ENCODE measurements at places on chromosomes 12 and 14.

DNA sequence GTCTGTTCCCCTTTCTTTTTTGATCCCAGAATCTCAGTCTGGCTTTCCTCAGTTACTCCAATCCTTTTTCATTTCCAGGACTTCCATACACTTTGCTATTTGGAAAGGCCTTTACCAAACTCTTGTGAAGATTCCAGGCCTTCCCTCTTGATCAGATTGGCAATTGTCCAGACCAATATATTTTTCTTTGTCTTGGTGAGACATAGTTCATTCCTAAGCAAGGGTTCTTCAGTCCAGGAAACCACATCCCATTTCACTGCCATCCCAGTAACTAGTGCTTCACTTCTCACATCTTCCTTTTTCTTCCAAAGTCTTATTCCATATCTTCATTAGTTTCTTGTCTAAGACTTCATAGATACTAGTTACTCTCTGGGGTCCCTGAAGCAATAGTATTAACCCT lies 2.1 kb upstream of the PTPRQ start:
- DNase-seq = no peak

GRCh38 chr14:41549821-41550607 lies 56.7 kb upstream of the LRFN5 start:
- DNase-seq = no peak

- no peak for DNase-seq
Measured at GRCh38 chr12:125351788-125352187, 286.6 kb downstream of the AACS start.

DNA sequence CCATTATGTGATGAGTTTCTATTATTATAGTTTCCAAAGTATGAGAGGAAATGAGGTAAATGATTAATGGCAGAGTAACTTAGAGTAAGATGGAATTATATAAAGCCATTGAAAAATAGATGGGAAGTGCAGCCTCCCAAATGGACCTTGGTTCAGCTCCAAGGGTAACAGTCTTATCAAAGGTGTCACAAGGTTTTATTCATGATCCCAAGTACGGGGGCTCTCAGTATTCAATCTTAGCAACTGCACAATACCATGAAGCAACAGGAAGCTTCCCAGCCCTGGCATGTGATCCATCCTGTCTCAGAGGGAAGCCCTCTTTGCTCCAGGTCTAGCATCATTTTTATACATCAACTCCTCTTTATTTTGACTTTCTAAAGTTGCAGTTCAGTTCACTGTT lies 948.2 kb downstream of the GALC start:
- no peak for DNase-seq

DNA sequence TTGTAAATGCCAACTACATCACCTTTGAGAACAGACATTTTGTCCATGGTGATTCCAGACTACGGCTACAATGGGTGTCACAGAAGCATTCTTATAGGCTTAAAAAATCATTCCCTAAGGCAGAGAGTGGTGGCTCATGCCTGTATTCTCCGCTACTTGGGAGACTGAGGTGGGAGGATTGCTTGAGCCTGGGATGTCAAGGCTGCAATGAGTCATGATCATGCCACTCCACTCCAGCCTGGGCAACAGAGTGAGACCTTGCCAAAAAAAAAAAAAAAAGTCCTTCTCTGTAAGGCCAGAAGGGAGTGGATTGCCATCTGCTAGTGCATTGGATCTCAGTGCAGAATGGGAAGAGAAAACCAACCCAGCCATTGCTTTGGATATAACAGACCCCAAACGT lies 522.5 kb downstream of the VRK1 start:
- no peak for DNase-seq

DNA sequence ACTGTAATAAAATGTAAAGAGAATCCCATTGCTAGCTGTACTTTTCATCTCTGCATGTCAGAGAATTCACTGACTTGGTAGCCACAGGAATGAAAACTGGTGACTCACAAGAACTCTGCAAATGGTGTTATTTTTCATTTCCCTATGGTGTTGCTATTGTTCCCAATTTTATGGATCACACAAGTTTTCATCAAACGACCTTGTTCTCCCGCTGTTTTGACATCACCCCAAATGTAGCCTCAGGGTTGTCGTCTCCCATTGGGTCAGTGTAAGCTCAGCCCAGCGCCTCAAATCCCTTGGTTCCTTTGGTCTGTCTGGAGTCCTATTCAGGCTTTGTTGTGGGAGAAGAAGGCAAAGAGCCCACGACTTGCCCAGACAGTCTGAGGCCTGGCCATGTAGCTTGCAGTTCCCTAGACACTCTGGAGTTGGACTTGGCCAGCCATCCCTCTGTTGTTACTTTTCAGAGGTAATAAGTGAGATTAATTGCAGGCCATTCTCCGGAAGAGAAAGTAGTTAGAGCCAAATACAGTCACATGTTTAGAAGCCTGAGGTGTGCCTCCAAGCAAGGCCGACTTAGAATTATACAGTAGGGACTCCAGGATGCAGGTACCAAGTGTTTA lies 159.2 kb downstream of the TGFB3 start:
- DNase-seq = no peak

GRCh38 chr12:123801573-123802178 lies 39.6 kb downstream of the DNAH10 start:
- DNase-seq = no peak

DNA sequence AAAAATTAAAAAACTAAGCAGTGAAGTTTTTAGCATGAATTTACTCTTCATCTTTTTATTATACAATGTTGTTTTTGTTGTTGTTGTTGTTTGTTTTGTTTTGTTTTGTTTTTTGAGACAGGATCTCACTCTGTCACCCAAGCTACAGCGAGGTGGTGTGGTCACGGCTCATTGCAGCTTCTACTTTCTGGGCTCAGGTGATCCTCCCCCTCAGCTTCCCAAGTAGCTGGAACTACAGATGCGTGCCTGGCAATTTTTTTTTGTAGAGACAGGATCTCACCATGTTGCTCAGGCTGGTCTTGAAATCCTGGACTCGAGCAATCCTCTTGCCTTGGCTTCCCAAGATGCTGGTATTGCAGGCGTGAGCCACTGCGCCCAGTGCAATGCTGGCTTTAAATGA lies 11.3 kb downstream of the PPFIBP1 start:
- DNase-seq = no peak

- DNase-seq = no peak
Measured at GRCh38 chr12:108939594-108939993, 59.7 kb downstream of the DAO start.

- DNase-seq = no peak
Measured at GRCh38 chr12:44817687-44818086, 58.4 kb downstream of the NELL2 start.

DNA sequence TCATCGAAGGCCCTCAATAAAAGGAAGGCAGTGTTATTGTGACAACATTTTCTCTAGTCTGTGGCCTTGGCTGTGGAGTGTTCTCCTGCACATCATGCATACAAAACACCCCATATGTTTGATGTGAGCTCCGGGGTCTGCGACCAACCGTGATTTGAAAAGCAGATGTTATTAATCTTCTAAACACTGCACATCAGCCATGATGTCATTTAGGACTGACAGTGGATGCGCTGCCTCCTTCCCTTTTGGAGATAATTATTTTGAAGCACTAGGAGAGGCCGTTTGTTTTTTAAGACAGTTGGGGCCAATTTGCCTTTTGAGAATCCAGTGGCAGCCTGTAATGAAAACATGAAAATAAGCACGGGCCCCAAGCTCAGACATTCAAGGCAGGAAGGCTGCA lies 1041.6 kb downstream of the BCL11B start:
- DNase-seq = no peak

DNA sequence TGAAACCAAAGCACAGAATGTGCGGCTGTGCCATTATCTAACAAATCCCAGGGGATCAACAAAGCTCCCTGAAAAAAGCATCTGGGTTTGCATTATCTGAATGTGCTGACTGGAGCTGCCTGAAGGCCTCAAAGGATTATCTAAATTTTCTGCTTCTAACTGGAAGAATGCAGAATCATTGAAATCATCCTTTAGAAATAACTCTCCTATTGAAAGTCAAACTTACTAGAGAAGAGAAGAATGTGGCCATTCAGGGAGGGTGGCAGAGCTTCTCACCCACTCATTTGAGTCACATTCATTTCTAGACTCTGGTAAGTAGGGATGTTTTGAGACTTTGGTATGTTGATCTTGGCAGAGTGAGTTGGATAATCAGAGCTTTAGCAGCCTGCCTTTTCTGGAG lies 220.6 kb upstream of the RGS6 start:
- no peak for DNase-seq

GRCh38 chr12:1502831-1503230 lies 91.5 kb downstream of the FBXL14 start:
- no peak for DNase-seq

DNA sequence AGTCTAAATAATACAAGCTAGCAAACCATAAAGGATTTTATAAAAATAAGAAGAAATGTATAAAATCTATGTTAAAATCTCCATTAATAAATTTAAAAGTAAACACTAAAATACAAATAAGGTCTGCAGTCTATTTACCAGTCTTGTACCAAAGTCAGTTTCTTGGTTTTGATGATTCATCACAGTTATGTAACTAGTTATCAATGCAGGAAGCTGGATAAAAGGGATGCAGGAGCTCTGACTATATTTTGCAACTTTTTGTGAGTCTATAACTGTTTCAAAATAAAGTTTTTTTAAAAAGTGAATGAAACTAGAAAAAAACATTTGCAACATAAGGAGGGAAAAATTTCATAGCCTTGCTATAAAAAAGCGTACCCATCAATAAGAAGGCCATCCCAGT lies 151.5 kb downstream of the DERA start:
- DNase-seq = no peak

GRCh38 chr14:68692216-68692615 lies 100.7 kb downstream of the ZFP36L1 start:
- DNase-seq = no peak

- no peak for DNase-seq
Measured at GRCh38 chr14:96688629-96689028, 108.6 kb upstream of the VRK1 start.

DNA sequence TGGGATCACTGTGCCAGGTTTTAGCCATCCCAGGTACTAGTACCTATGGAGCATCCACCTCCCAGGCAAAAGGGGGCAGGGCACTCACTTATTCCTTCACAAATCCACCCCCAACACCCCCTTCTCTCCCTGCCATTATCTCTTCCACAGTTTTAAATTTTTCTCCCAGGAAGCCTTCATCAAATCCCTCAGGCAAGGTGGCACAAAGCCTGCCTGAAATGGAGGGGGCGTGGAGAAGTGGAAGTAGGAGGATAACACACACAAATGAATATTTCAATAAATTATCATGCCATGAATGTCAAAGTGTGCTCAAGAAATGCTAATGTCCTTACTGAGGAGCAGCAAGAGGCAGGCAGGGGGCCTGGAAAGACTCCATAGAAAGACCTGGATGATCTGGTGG lies 4.7 kb upstream of the CHST11 start:
- no peak for DNase-seq

GRCh38 chr12:26636710-26637328 lies 196.2 kb downstream of the ITPR2 start:
- no peak for DNase-seq

GRCh38 chr14:103074729-103075367 lies 9.2 kb upstream of the LBHD2 start:
- no peak for DNase-seq

DNA sequence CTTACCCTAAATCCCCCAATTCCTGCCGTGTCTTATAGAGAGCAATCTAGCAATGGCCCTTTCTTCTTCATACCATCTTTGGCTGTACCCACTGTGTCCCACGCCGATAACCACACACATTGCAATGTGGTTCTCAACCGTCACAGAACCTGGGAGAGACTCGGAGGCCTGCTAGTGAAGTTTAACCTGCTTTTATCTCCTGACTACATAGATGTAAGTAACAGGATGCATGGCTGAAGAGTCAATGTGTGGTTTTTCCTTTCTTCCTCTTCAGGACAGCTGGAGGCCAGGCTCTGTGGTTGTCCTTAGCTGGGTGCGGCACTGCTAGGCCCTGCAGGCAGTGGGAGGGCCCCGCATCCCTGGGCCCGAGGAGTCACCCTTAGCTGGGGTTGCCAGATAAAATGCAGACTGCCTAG lies 51.3 kb downstream of the ZNF664 start:
- no peak for DNase-seq

DNA sequence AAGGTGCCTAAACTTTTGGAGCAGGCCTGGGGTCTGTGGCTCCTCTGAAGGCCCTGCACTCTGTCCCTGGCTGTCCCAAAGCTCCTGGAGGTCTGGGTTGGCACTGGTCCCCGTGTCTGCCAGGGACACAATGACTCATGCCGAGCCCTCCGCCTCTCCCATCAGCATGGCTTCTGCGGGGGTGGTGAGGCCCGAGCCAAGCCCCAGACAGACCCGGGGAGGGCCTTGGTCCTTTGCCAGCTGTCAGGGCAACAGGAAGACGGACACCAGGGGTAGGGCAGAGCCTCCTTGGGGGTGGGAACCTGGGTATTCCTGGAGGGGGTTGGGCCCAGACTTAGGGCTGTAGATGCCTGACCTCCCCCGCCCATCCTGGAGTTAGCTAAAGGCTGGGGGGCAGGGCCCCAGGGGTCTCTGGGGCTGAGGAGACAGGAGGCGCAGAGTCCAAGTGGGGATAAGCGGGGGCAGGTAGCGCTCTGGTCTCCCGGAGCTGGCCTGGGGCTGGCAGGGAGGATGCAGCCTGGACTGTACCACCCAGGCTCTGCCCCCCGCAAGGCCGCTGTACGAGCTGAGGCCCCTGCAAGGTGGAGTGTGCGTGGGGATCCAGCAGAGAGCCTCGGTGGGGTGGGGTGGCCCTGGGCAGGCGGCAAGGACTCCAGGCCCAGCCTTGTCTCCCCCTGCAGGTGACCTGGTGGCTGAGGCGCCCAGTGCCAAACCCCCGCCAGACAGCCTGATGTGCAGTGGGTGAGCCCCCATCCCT lies 16.4 kb upstream of the PUS1 start:
- DNase-seq = no peak

DNA sequence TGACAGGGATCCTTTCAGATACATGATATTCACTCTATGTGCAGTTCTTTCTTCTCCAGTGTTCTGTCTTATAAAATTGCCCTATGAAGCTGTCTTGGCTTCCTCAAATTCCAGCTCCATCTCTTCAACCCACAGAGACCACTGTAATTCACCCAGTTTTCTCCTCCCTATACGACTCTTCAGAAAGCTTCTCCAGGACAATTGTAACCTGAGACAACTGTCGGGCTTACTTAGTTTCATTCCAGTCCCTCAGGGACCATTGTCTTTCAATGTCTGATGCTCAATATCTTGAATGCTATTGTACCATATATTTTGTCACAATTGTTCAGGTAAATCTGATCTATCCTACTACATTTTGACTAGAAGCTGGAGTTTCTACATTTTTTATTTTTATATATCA lies 345.3 kb downstream of the RPL10L start:
- no peak for DNase-seq

- peak; percentile 17 for DNase-seq
Measured at GRCh38 chr12:5965950-5966383, 20.9 kb upstream of the ANO2 start.

- DNase-seq = no peak
Measured at GRCh38 chr12:68578765-68579164, 31.9 kb upstream of the RAP1B start.

- no peak for DNase-seq
Measured at GRCh38 chr14:32203928-32204357, 874 bp upstream of the RNU6-8 start.

- no peak for DNase-seq
Measured at GRCh38 chr12:126354633-126355032, 1289.4 kb downstream of the AACS start.
